ENCODE measurements at places on chromosomes 4 and X.

DNA sequence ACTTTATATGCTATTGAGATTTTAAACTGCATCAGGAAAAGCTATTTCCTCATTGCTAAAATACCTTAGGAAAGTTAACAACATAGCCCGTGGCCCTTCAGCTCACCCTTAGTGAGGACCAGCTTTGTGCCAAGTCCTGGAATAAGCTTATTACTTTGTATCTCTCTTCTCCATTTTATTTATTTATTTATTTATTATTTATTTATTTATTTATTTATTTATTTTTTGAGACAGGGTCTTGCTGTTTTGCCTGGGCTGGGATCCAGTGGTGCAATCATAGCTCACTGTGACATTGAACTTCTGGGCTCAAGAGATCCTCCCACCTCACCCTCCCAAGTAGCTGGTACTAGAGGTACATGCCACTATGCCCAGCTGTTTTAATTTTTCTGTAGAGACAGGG is 6.3 kb downstream of the RHOXF1 start:
- DNase-seq: no peak

- DNase-seq: no peak
Measured at GRCh38 chrX:148940411-148940996, 440.1 kb downstream of the AFF2 start.

DNA sequence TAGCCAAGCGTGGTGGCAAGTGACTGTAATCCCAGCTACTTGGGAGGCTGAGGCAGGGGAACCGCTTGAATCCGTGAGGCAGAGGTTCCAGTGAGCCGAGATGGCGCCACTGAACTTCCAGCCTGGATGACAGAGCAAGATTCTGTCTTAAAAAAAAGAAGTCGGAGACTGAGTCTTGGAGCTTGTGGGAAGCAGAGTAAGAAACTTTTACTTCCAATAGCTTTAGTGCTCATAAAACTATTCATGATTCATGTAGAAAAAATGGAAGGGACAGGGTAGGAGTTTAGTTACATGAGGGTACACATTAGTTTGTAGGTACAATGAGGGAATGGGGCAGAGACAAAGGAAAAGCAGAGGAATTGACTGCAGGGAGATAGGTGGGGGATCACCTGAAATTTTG is 19.3 kb downstream of the RAP2C start:
- no peak for DNase-seq

- no peak for DNase-seq
Measured at GRCh38 chr4:124389591-124389990, 322.9 kb downstream of the ANKRD50 start.

- DNase-seq: no peak
Measured at GRCh38 chr4:164771088-164771487, 17.2 kb downstream of the SMIM31 start.

DNA sequence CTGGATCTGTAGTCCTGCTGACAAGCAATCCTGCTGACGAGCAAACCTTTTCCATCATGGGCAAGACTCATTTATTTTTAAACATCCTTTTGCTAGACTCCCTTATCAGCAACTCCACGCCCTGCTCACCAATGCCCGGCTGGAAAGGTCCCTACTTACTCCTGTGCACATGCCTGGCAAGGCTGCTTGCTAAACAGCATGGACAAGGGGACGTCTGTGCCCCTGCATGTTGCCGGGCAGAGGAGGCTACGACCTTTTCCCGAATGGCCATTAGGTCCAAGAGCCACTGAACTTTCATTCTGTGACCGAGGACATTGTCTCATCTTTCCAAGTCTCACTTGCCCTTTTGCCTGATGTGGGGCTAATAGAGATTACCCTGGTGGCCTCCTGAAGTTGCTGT is 98.6 kb downstream of the MGST2 start:
- no peak for DNase-seq

- DNase-seq: no peak
Measured at GRCh38 chr4:29046781-29047180, 1673.4 kb upstream of the PCDH7 start.

DNA sequence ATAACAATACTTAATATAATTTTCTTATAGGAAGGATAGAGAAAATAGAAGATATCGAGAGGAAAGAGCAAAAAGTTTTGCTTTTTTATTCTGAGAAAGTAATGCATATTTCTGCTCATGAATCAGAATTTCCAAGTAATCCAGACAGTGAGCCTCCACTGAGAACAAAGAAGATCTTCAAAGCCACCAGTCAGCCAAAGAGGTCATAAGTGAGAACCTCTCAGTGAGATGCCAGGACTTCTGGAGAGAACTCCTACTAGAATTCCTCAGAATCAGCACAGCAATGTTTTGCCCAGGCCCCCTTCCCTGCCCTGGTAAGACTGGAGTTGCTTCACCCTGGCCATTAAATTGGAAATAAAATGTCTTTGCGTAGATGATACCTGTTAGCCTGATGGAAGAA is 254.4 kb upstream of the FAT4 start:
- no peak for DNase-seq

GRCh38 chr4:23828020-23828715 is 61.7 kb downstream of the PPARGC1A start:
- DNase-seq: no peak

DNA sequence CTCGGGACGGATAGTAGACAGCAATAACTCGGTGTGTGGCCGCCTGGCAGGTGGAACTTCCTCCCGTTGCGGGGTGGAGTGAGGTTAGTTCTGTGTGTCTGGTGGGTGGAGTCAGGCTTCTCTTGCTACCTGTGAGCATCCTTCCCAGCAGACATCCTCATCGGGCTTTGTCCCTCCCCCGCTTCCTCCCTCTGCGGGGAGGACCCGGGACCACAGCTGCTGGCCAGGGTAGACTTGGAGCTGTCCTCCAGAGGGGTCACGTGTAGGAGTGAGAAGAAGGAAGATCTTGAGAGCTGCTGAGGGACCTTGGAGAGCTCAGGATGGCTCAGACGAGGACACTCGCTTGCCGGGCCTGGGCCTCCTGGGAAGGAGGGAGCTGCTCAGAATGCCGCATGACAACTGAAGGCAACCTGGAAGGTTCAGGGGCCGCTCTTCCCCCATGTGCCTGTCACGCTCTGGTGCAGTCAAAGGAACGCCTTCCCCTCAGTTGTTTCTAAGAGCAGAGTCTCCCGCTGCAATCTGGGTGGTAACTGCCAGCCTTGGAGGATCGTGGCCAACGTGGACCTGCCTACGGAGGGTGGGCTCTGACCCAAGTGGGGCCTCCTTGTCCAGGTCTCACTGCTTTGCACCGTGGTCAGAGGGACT is 5.7 kb upstream of the MSANTD1 start:
- no peak for DNase-seq

- no peak for DNase-seq
Measured at GRCh38 chrX:46341767-46342322, 203.4 kb downstream of the ZNF674 start.

GRCh38 chrX:10240918-10241317 is 84.1 kb downstream of the CLCN4 start:
- no peak for DNase-seq

DNA sequence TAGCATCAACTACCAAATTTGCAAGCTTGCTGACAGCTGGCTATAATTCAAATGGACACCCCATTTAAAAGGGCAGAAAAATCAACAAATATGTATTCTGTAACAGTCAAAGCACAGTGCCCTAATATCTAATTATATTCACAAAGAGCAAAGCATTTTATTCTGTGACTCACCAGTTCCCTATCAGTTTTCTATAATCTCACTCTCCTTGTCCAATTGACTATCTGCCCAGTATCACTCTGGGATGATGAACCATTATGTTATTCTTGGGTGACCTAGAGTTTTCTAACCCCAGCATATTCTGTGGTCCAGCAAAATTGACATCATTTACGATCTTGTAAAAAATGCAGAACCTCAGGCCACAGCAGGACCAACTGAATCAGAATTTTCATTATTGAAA is 82.0 kb upstream of the FREM3 start:
- no peak for DNase-seq

DNA sequence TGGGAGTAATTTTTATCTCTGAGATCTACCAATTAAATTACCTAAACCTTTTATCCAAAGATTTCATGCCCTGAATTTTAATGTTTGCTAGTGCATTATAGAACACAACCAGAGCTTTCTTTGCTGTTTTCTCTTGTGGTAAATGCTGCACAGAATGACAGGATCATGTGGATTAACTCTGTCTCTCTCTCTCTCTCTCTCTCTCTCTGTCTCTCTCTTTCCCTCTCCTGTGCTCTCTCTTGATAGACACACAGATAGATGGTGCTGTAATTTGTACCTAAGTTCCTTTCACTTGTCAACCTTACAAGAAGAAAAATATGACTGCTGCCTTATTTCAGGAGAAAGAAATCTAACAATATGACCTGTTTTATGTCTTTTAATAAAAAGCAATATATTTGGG is 211.2 kb upstream of the WDFY3 start:
- no peak for DNase-seq

- no peak for DNase-seq
Measured at GRCh38 chr4:177251237-177251636, 58.4 kb upstream of the NEIL3 start.

- DNase-seq: no peak
Measured at GRCh38 chr4:84237008-84237407, 262.1 kb downstream of the NKX6-1 start.

- DNase-seq: no peak
Measured at GRCh38 chr4:236028-236427, 69.2 kb downstream of the ZNF732 start.

- DNase-seq: no peak
Measured at GRCh38 chr4:62162606-62163005, 962.5 kb downstream of the ADGRL3 start.

- no peak for DNase-seq
Measured at GRCh38 chr4:108466936-108467902, 153.2 kb upstream of the RPL34 start.

GRCh38 chrX:102599951-102600579 is 750 bp downstream of the ARMCX5 start:
- no peak for DNase-seq

DNA sequence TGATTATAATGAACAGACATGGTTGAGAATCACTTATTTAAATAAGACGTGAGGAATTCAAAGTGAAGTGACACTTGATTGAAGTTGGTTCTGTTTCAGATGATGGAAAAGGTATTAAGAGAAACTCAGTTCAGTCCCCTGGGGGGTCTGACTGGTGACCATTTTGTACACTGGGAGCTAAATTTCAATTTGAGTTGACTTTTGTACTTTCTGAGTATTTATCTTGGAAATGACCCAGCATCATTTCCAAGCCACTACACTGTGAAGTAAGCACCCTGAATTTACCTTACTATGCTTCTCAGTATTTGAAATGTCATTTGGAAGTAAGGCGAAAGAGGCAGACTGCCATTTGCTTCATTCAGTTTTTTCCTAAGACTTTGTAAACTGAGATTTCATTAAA is 73.4 kb downstream of the CNOT6L start:
- no peak for DNase-seq

GRCh38 chr4:68951806-68952585 is 392 bp upstream of the UGT2A3 start:
- DNase-seq: no peak

DNA sequence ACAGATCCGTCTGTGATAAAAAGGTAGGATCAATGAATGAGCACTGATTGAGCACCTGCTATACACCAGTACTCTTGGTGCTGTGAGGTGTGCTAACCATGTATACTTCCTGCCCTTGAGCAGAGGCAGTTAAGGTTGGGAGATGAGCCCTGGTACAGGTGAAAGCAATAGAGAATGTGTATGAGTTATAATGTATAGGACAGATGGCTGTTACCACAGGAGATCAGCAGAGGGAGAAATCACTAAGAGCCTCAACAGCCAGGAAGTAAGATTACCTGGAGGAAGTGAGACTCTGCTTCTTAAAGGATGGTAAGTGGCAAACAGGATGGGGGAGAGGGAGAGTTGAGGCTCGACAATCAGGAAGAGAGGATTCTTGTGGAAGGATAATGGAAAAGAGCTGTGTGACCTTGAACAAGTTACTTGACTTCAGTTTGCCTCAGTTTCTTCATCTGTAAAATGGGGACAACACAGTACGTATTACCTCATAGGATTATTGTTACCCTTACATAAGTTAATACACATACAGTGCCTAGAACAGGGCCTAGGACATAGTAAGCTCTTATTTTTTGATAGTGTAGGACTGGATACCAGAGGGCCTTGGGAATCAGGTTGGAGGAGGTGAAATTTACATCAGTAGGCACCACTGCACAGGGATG is 9.1 kb downstream of the CXCR3 start:
- no peak for DNase-seq

- DNase-seq: no peak
Measured at GRCh38 chrX:123408821-123409737, 225.0 kb downstream of the GRIA3 start.

- no peak for DNase-seq
Measured at GRCh38 chrX:13383907-13384306, 64.1 kb upstream of the ATXN3L start.

- no peak for DNase-seq
Measured at GRCh38 chrX:64580035-64580434, 184.8 kb upstream of the MTMR8 start.

DNA sequence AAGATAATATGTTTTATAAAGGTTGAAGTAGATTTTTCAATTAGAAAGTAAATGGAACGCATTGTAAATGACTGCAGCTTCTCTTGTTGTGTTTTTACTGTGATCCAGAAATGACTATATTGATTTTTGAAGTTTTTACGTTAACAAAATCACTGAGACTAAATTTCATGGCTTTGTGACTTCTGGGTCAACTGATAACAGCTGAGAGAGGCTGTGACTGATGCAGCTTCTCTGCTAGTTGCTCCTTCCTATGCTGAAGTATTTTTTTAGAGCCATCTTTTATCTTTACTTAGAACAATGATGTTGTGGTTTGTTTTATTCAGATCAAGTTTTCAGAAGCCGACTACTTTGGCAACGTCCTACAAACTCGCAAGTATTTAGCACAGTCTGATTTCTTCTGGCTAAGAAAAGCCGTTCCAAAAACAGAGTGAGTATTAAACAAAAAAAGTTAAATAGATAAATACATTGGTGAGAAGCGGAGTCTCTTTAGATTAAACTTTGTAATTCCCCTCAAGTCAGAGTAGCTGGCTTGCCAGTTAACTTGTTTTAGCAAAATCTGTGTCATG is 94.7 kb upstream of the CBLL2 start:
- no peak for DNase-seq

DNA sequence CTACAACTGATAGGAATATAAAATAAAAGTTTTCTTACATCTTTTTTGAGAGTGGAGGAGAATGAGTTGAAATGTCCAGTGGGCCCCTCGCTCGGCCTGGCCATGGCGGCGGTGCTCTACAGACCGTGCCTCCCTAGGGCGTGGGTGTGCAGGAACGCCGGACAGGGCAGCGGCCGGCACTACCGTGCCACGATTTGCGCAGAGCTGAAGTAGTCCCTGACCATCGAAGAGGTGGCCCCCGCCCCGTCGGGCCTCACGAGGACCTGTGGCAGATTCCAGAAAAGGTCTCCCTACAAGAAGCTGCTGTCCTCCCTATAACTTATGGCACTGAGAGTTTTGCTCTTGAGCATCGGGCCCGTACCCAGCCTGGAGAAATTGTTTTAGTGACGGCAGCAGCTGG is 228.9 kb upstream of the ARHGAP24 start:
- DNase-seq: no peak

DNA sequence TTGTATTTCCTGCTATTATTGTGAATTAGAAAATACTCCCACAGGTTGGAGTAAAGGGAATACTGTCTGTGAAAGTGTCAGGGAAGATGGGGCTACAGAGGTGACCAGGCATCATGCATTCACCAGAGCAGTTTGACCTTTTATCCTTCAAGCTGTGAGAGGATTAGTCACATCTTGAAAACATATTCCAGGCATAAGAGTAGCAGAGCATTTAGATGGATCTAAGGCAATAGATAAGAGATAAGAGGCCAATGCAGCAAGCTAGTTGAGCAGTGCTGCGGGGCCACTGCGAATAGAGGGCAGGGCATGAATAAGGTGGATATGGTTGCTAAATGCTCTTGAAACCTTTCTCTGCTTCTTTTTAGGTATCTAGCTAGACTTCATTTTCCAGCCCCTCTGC is 470.7 kb upstream of the FTHL17 start:
- DNase-seq: no peak
